ENCODE measurements at places on chromosomes 12 and 14. TPM values are rescaled to one million over a fixed set of nuclear protein-coding genes. Genes with fewer than 3 reads are reported as not detected.
A peak's percentile ranks its signal among the peaks of the same experiment; 100 is the strongest.

- DNase-seq: no peak
These were observed 285.3 kb upstream of the KITLG start for GRCh38 chr12:88865537-88865936.

- DNase-seq: peak; percentile 37
These were observed 202.5 kb upstream of the DDHD1 start for GRCh38 chr14:53355581-53356112.

- DNase-seq: no peak
These were observed 40.5 kb upstream of the PTCSC3 start for GRCh38 chr14:36217027-36217426.

DNA sequence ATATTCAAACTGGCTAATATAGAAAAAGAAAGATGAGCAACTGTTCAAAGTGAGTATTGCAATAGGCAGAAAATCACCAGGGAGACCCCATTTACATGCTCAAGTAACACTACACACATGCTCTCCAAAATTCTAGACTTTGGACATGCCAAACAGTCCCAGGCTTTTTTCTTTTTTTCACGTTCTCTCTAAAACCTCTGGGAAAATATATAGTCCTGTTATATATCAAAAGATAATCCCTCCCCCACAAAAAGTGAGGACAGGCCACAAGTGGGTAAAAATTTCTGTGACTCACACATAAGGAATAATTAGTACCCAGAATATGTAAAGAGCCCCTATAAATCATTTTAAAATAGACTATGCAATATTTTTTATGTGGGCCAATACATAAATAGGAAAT lies 55.2 kb downstream of the EFCAB11 start:
- no peak for DNase-seq

- peak; percentile 90 for DNase-seq
These were observed 23.8 kb downstream of the BAZ1A start for GRCh38 chr14:34851395-34851794.

CYP46A1 gene
- 0.59 TPM for total RNA-seq

DNA sequence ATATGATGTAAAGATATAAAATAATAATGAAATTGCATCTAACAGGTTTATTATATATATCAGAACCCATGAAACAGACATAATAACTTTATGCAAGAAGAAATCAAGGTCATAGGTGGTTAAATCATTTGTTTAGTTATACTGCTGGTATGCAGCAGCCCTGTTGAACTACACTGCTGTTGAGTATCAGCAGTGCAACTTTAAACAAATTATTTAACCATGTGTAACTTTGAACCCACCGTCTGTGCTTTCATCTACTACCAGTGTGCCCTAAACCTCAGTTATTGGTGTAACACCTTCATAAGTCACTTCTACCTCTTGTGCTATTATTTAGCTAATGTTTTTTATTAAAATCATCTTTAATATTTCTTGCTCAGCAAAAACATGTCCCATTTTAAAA lies 262.3 kb upstream of the CRY1 start:
- no peak for DNase-seq

TAS2R8 gene
- 0.36 TPM for total RNA-seq

- DNase-seq: peak; percentile 57
These were observed 32.8 kb downstream of the SH2B3 start for GRCh38 chr12:111438481-111438880.

DNA sequence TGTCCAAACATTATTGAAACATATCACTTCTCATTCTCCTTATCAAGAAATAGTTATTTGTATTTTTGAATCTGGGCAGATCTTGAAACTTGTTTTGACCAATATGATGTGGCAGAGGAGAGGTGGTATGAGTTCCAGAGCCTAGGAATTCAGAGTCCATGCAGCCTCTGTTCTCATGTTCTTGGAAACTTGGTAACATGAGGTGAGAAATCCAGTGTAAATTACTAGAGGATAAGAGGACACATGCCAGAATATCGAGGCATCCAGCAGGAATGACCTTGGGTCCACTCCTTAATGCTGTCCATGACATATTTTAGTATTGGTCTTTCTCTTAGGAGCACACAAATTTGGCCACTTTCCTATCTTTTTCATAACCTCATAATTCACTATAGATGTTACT lies 1374.6 kb downstream of the FSCB start:
- no peak for DNase-seq

DNA sequence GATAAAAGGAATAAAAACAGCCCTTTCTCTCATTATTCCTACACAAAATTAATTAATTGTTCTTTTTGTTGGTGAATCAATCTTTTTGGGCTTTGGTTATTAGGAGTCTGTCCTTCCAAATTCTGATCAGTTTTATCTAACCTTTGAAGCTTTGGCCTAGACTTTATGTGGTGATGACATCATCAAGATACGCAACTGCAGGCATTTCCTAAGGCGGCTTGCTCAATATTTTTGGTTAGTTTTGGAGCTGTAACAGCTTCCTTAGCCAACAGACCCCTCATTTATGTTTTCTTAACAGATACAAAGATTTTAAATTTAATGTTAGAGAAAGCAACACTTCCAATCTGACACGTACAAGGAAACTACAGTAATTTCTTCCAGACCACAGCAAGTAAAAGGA lies 87.8 kb upstream of the PDE3A start:
- no peak for DNase-seq

DNA sequence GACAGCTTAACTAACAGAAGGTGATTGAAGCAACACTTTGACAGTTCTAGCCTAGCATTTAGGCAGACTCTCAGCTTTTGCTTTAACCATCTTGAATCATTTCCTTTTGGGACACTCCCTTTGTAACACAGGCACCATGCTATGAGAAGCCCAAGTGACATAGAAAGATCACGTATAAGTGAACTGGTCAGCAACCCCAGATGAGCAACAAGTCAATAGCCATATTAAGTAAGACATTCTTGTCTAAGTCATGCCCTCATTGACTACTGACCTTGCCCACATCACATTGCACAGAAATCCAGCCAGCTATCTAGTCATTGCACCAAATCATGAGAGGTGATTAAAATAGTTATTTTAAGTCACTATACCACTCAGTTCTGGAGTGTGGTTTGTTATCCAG lies 476.8 kb downstream of the TRHDE start:
- DNase-seq: no peak

GLT8D2 gene
- total RNA-seq: 52.5 TPM

- peak; percentile 92 for DNase-seq
These were observed 990 bp downstream of the FERMT2 start for GRCh38 chr14:52949711-52950409.

DNA sequence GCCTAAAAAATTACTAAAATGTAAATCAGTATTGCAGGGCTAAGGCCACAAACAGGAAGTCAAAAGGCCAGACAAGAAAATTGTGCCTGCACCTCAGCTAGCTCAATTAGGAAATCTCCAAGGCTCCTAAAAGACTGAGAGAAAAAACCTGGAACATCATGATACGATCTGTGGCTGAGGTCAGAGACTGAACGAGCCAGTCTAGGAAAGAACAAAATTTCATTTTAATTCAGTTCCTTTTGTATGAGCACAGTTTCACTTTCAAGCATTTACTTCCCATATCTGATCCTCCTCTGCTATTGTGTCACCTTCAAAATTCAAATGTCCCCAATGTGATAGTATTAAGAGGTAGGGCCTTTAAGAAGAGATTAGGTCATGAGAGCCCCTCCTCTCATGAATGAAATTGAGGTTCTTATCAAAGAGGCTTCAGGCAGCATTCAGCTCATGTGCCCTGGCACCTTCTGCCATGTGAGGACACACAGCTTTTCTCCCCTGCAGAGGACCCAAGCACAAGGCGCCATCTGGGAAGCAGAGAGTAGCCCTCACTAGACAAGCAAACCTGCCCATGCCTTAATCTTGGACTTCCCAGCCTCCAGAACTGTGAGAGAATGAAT lies 14.8 kb downstream of the PRKAB1 start:
- DNase-seq: no peak

HPD gene
- under 0.01 TPM for total RNA-seq

DNA sequence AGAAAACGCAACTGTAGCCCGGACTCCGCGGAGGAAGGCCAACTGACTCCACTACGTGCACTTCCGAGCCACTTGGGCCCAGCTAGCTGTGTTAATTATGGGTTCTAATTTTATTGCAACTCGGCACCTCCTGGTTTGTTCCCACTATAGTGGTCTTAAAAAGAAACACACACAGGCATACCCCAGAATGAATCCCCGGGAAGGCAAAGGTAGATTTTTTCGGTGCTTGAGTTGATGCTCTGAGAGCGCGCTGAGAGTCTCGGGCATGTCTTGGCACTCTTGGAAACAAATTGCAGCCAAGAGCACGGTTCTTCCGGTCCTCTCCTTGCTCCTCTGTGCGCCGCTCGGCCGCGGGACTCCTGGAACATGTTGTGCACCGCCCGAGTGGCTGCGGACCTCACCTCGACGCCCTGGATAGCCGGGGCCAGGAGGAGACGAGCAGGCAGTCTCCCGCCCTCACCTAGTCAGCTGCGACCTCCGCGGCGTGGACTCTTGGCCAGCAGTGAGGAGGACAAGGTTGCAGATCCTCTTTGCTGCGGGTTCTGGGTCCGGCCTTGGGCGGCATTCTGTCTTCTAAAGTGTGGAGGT lies 6.8 kb upstream of the PAX9 start:
- DNase-seq: no peak

DNA sequence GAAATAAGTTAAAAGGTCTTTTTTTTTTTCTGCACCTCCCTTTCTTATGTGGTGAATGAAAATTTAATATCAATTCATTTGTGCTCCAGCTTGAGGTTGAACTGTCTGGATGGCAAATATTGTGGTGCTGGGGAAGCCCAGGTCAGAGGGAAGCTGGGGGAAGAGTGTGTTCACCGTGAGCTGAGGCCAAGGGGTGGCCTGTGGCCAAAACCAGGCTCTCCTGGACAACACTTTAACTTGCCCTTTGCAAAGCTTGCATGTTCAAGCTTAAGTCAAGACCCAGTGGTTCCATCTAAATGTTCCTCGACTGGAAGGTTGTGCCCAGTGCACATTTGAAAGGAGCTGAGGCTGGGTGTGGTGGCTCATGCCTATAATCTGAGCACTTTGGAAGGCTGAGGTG lies 28.8 kb downstream of the DRAM1 start:
- DNase-seq: no peak

DNA sequence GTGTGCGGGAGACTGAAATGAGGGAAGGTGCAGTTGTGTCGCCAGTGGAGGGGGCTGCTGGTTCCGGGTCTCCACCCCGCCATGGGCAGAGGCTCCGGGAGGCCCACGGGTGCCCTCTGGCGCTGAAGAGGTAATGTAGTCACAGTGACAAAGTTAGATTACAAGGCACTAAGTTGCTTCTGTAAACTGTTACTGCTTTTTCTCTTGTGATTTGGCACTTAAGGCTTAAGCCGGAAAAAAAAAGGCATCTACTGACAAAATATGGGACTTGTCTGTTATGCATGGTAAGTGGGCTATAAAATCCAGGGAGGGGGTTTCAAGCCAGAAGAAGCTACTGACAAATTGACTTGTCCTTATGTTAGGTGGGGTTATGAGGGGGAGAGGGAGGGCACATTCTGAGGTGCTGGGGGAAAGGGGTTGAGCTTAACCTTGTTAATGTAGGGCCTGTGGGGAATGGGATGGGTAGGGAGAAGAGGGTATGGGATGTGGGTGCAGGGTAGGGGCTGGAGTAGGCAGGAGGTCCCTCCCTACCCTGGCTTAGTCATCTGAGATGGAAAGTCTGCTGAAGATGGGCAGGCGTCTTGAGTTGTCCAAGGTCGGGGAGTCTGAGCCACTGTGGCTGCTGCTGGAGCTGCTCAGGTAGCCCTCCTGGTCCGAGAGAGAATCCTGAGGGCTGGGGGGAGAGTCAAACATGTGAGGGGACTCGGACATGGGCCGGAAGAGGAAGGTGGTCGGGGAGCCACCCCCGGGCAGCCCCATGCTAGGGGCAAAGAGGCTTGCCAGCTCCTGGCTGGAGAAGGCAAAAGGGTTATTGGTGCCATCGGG lies 3.7 kb downstream of the ZFP36L1 start:
- DNase-seq: peak; percentile 93

- no peak for DNase-seq
These were observed 4.2 kb upstream of the FICD start for GRCh38 chr12:108510836-108511235.

DNA sequence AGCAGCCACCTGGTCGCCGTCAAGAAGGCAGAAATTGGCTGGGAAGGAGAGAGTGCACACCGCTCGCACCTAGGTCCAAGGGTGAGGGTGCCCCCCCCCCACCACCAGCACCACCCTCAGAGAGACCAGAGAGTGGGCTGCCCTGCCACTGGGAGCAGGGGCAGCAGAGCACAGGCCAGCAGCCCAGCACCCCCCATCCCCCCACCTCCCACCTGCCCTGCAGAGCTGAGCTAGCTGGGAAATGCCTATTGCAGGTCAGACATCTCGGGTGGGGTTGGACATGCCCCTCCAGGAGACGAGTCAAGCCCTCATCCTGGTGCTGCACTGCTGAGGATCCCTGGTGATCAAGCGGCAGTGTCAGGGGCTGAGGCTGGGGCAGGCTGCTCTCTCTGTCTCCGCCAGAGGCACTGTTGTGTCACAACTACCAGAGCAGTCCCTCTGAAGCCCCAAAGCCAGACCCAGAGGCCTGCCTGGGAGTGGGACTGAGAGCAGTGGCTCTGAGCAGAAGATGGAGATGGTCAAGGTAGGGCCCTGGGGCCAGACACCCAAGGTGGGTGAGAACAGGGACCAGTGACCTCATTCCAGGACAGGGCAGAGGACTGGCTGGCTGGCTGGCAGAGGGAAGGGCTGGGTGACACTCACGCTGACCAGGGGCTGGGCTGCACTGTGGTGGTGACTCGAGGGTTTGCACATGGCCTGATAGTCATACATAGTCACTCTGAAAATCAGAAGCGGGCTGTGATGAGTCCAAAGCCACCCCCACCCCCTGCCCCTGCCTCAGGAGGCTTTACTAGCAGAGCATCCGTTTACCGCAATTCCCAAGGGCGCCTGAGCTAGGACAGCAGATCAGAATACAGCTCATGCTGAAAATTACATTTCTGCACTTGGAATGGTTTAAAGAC lies 19.7 kb upstream of the LRTM2 start:
- DNase-seq: peak; percentile 91

ESR2 gene
- not detected for total RNA-seq

GRCh38 chr14:95507174-95507573 lies 9.3 kb downstream of the SYNE3 start:
- DNase-seq: peak; percentile 96

- DNase-seq: peak; percentile 78
These were observed 248.3 kb downstream of the FBXL14 start for GRCh38 chr12:1346126-1346525.

OR10G2 gene
- total RNA-seq: not detected

GRCh38 chr12:3931776-3932175 lies 58.6 kb upstream of the PARP11 start:
- no peak for DNase-seq

All from osteoblast (primary cell).